ENCODE measurements at places on chromosomes 12 and 14.
A peak's percentile ranks its signal among the peaks of the same experiment; 100 is the strongest.

DNA sequence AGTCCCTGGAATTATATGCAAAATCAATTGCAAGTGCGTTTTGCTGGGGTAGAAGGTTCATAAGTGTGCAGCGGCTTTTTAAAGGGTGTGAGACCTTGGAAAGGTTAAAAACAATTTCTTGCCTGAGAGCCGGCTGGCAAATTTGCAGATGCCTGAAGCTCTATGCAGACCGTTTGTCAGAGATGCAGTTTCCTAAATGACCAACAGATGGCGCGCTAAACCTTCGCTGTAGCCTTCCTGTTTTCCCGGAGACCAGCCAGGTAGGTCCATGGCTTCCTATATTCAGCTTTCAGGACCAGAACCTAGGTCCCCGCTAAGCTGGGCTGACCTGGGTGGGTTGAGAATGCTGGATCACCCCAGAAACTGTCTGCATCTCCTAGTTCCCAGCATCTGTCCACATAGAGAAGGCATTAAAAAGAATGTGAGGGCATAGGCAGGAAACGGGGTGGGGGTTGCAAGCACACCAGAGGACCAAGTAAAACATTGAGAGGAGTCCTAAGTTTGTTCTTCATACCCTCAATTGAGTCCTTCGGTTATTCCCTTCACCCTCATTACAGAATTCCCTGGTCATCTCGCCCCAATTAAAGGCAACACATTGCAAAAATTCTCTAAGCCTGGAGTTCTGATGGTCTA is 5.7 kb upstream of the NOS1 start:
- H3K4me1 ChIP-seq = no peaks in the 10 kb centered on the region
- H3K27ac ChIP-seq = no peak overlapping the region
- no peak overlapping the region for H3K4me3 ChIP-seq

DNA sequence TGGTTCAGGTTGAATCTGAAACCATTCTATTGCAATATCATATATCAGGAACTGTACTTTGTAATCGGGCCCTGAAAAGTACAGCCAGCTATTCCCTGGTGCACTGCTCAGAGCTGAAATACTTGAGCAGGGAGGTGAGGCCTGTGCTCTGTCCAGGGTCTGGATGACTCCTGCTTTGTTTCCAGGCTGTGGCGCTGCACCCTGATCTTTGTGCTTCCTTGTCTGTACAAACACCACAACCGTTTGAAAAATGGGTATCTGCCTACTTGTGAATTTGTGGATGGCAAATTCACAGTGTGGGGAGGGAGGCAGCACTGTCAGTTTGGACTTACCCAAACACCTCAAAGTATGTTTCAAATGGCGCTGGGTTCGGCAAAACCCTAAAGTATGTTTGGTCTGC is 155.4 kb upstream of the FAR2 start:
- H3K27me3 ChIP-seq = no peaks in the 10 kb centered on the region
- H3K36me3 ChIP-seq = no peaks in the 10 kb centered on the region
- no peak overlapping the region for H3K4me3 ChIP-seq
- no peaks in the 10 kb centered on the region for H3K4me1 ChIP-seq
- no peak for DNase-seq

DNA sequence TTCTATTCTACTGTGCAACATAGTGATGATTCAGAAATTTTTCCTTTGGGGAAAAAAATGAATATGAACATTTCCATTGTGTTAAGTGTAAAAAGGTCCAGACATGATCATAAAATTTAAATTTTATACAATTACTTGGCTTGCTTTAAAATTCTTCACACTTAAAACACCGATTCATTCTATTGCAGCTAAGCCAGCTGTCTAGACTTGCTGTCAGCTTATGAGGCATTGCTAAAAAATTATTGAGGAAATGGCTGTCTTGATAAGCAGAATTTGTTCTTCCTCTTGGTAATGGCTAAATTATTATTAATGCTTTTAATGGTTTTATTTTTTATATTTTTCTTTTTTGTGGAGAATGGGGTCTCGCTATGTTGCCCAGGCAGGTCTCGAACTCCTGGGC is 1.8 kb downstream of the LYSET start:
- no peak overlapping the region for H3K27ac ChIP-seq
- H3K36me3 ChIP-seq = no peaks in the 10 kb centered on the region
- no peaks in the 10 kb centered on the region for H3K27me3 ChIP-seq
- no peak for DNase-seq
- peaks cover 24% of the 10 kb centered on the region for H3K4me1 ChIP-seq

GRCh38 chr12:132146098-132146497 is 1.8 kb downstream of the NOC4L start:
- H3K4me1 ChIP-seq = peaks cover 4% of the 10 kb centered on the region
- DNase-seq = no peak
- no peaks in the 10 kb centered on the region for H3K27me3 ChIP-seq

GRCh38 chr12:43293396-43293795 is 258.6 kb downstream of the ADAMTS20 start:
- H3K4me1 ChIP-seq = no peaks in the 10 kb centered on the region
- H3K36me3 ChIP-seq = no peaks in the 10 kb centered on the region
- no peak for DNase-seq
- no peak overlapping the region for H3K27ac ChIP-seq
- no peaks in the 10 kb centered on the region for H3K27me3 ChIP-seq

DNA sequence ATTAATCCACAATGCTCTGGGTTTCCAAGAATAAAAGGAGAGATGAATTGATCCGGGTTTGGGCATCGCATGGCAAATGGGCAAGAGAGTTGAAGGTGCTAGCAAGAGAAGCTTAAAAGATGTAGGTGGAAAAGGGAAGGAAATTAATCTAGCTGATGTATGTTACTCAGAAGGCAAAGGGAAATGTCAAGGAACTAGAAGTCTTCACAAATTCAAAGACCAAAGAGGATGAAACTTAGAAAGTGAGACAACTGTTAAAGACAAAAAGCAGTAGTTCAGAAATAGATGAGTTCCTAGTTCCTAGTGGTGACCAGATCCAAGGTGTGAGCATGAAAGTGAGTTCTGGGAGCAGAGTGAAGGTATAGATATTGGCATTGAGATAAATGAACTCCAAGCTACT is 228.3 kb downstream of the SEC23A start:
- no peaks in the 10 kb centered on the region for H3K27me3 ChIP-seq
- no peak overlapping the region for H3K4me3 ChIP-seq
- H3K36me3 ChIP-seq = no peaks in the 10 kb centered on the region
- no peak overlapping the region for H3K27ac ChIP-seq
- H3K4me1 ChIP-seq = no peaks in the 10 kb centered on the region

- no peaks in the 10 kb centered on the region for H3K4me1 ChIP-seq
- peak; percentile 46 for DNase-seq
- H3K4me3 ChIP-seq = no peak overlapping the region
- H3K27ac ChIP-seq = no peak overlapping the region
- H3K27me3 ChIP-seq = no peaks in the 10 kb centered on the region
Observed at GRCh38 chr12:1836854-1837421, 16.6 kb downstream of the LRTM2 start.
